Stimulated activated CD4-positive, alpha-beta T cell treated with anti-CD3 and anti-CD28 coated beads, Interleukin-1b, Interleukin-23, amount 100 ng/mL, for 1 hour (primary cell): ENCODE measurements at places on chromosomes 11 and 22.

GRCh38 chr11:11016068-11016467 is 158.2 kb upstream of the ZBED5 start:
- DNase-seq, result no peak

DNA sequence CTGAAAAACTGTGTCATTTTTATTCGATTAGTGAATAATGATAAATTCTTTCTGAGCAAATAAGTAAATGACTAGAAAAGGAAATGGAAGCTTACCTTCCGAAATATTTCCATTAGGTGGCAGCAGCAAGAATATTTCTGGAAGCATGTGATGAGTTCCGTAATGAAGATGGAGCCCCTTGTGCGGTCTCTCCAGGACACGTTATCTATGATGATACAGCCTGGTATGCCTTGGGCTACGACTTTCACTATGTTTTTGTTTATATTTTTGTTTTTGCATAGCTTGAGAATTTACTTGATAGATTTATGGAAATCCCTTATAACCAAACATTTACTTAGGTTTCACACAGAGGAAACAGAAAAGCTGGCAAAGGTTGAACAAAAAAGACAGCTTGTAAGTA is 25.7 kb downstream of the CASP5 start:
- DNase-seq, result no peak

- DNase-seq, result no peak
These were observed 42.2 kb upstream of the CYP2D6 start for GRCh38 chr22:42172773-42173172.

GRCh38 chr11:76048763-76049162 is 157.5 kb downstream of the WNT11 start:
- DNase-seq, result no peak

GRCh38 chr22:29346659-29347058 is 31.2 kb upstream of the RASL10A start:
- no peak for DNase-seq

DNA sequence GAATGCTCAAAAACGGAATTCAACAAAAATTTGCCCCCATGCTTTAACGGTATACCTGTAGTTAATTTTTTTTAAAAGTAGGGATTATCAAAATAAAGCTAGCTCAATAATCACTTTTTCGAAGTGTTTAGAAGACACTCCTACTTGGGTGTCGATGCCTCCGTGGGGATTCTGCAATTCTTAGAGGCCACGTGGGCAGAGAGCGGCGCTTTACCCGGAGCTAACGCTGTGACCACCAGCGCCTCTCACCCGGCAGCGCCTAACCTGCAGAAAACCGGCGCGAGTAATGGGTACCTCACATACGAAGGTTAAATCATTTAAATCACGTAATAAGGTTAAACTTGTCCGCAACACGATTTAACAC is 583 bp downstream of the TAF1D start:
- DNase-seq, result peak; percentile 31

GRCh38 chr22:46354993-46355305 is 19.4 kb downstream of the TRMU start:
- DNase-seq, result no peak

DNA sequence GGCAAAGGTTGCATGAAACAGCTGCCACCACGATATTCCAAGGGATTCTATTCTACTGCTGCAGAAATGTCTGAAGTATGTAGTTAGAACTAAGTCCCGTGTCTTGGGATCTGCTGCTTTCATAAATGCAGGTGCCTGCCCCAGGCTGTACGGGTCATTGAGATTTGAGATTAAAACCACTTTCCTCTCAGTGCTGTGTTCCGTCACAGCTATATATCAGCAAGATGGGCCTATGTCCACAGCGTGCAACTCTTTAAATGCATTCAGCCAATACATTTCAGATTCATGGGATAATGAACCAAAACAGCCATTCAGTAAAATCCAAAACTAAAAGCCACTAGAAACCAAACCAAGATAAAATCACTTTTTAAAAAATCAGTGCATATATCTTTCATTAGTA is 107.3 kb upstream of the LUZP2 start:
- DNase-seq, result no peak

GRCh38 chr22:24101966-24102365 is 79.3 kb upstream of the SUSD2 start:
- no peak for DNase-seq

- no peak for DNase-seq
These were observed 234.5 kb downstream of the CEP164 start for GRCh38 chr11:117562136-117562535.

- no peak for DNase-seq
These were observed 37.6 kb downstream of the ZNRF3 start for GRCh38 chr22:28920757-28921584.

DNA sequence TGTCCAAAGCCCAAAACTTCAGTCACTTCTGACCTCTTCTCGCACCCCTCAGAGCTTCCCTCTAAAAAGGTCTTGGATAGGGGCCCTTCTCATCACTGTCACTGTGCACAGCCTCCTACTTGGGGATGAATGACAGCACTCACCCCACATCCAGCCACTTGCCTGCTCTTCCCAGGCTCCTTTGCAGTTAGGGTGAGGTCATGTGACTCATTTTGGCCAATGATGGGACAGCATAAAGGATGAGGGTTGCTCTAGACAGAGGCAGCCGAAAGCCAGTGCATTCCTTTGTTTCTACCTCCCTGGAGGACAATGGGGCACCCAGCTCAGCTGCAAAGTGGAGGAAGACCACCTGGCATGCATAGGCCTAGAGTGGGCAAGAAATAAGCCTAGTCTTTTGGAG is 1413.3 kb downstream of the TBC1D22A start:
- no peak for DNase-seq

DNA sequence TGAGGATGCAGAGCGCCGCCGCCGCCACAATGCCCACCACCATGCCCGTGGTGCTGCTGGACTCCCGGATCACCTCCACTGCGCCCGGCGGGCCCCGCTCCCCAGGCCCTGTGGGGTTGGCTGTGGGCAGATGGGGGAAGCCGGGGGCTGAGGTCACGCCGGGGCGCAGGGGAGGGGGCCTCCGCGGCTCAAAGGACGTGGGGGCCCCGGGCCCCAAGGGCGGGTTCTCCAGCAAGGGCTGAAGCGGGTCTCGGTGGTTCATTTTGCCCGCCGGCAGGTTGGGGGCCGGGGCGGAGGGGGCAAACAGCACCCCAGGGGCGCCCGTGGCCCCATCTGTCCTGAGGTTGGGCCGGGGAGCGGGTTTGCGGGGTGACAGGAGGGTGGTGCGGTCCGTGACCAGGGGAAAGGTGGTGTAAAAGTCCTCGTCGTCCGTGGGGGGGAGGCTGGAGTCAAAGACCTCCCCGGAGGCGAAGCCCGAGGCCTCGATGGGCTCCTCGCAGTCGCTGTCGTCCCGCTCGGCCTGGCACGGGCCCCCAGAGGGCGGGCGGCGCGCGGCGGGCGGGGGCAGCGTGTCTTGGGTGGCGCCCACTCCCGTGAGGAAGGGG is 16.5 kb downstream of the SLC22A12 start:
- DNase-seq, result no peak

DNA sequence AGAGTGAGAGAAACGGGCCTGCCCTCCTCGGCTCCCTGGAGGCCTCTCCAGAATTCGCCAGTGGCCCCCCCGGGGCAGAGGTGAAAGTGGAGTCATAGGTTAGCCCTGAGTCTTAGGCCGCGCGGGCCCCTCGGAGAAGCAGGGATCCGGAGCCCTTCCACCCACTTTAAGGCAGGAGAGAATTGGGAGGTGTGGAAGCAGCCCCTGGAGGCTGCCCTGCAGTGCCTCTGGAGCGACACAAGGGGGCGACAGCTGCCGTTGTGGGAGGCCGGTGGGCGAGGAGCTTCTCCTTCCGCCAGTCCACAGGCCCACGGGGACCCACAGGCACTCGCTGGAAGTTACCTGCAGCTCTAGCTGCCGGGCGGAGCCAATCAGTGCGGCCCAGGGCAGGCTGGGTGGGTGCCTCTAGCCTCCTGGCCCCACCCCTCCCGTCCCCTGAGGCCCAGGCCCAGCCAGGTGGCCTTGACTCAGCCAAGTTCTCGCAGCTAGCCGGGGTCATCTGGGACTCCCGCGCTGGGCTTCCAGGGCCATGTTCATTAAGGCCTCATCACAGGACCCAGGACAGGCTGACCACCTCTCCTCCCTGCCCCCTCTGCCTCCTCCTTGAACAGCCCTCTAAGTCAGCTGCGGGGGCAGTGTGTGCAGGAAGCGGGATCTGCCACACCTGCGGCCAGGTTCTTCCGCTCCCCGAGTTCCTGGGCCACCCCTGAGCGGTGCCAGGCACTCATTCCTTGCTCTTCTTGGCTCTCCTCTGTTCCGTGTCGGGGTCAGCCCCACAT is 5.0 kb downstream of the DGKZ start:
- peak; percentile 47 for DNase-seq

GRCh38 chr11:33211153-33211552 is 46.0 kb upstream of the HIPK3 start:
- no peak for DNase-seq

DNA sequence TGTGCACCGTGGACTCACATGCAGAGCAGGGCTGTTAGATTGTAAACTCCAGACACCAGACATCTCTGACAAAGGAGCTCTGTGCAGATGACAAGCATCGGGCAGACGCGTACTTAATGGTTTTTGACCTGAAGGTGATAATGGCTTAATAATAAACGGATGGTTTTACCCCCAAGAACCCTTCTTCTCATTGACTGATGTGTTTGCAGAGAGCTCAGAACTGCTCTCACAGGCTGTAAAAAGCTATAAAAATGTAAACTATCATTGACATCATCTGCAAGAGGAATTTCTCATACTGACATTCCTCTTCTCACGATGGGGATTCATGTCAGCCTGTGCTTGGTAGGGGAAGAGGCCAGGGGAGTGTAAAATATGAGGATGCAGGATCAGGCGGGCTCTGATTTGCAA is 8.6 kb upstream of the ARHGAP8 start:
- no peak for DNase-seq

- no peak for DNase-seq
These were observed 640 bp upstream of the KCNA4 start for GRCh38 chr11:30017445-30017895.

DNA sequence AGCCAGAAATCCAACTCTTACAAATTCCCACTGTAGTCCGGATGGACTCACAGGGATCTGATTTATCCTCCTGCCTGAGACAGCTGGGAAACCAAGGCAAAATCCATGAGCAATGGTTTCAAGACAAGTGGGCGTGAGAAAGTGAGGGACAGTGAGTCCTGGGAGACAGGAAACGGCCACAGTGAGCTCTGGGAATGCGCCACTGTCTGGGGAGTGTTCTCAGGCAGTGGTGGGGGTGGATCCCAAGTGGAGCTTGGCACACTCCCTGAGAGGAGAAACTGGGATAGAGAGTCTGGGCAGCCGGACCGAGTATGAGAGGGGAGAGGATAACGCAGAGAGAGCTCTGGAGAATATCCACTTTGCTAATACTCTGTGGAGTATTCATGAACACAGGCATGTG is 9.8 kb downstream of the IL17REL start:
- no peak for DNase-seq

DNA sequence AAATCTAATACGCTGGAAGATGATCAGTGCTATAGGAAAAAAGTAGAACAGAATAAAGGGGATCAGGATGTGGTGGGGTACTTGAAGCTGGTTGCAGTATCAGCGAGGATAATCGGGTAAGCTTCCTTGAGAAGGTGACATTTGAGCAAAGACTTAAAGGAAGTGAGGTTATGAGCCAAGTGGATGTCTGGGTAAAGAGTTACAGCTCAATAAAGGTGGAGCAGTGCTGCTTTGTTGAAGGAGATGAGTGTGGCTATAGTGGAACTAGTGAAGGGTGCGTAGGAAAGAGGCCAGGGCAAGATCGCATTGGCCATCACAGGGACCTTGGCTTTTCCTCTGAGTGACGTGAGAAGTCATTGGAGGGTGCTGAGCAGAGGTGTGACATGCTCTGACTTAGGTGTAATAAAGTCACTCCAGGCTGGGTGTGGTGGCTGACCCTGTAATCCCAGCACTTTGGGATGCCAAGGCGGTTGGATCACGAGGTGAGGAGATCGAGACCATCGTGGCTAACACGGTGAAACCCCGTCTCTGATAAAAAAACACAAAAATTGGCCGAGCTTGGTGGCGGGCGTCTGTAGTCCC is 2.3 kb upstream of the SYVN1 start:
- DNase-seq, result no peak

DNA sequence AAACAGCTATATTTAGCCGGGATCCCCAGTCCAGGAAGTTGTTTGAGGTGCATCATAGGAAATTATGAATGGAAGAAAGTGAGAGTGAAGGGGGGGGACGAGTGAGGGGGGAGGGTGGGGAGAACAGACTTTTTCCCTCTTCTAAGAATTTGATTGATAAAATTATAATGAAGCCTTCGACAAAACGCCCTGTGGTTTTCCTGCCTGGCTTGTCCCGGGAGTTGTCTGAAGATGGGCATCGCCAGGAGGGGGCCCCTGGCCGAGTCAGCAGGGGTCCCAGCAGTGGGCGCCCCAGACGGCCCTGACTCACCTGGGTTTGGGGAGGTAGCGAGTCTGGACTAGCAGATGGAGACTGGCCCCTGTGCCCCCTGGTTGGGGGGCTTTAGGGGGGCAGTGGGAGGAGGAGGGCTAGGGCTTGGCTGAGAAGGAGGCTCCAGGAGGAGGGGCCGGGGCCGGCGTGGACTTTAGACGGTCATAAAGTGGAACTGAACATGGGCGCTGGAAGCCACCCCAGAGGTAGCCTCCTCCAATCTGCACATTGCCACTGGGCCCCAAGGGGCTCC is 336 bp upstream of the LIF start:
- DNase-seq, result no peak

GRCh38 chr11:61711498-61711897 is 31.3 kb downstream of the DAGLA start:
- DNase-seq, result no peak

DNA sequence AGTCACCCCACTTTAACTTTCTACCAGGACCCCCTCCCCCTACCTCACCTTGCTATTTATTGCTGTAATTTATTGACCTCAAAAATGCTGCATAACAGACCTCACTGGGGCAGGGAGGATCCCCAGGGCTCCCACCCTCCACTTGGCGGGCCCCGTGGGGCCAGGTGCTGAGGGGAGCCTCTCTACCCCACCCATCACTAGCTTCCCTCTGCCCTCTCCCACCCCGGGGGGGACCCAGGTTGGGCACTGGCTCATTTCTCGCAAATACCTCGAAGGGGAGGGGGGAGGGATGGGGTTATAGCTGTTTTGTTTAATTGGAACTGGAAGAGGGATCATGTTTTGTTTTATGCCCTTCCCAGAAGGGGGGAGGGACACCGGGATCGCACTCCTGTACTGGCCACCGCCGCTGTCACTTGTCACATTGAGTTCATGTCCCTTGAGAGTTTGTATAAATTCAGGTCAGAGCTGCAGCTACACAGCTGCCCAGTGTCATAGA is 16.3 kb upstream of the TMEM191C start:
- DNase-seq, result no peak

DNA sequence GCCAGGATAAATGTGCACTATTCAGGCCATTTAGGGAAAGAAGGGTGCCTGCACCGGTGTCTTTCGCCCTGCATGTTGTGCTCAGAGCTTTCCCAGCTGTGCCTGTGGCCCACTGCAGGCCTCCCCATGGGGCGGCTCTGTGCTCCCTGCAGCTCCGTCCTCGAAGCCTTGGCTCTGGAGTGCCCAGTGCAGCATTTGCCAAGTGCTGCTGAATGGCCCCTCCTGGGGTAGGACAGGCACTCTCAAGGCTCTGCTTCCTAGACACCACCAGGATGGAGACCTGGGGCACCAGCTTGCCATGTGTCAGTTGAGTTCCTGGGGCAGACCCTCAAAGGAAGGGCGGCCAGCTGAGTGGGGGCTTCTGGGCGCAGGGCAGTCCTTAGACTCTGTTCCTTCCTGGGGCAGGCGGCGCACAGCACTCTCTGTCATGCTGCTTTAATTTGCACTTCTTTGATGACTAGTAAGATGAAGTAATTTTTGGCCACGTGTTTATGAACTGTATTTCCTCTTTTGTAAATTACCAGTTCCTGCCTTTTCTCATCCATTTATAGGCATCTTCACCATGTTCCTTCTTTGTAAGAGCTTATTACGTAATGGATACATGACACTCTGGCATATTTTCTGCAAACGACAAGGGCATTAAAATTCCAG is 32.1 kb upstream of the GNB1L start:
- DNase-seq, result no peak
